T-cell (primary cell): ENCODE measurements at places on chromosomes 13 and 19.

DNA sequence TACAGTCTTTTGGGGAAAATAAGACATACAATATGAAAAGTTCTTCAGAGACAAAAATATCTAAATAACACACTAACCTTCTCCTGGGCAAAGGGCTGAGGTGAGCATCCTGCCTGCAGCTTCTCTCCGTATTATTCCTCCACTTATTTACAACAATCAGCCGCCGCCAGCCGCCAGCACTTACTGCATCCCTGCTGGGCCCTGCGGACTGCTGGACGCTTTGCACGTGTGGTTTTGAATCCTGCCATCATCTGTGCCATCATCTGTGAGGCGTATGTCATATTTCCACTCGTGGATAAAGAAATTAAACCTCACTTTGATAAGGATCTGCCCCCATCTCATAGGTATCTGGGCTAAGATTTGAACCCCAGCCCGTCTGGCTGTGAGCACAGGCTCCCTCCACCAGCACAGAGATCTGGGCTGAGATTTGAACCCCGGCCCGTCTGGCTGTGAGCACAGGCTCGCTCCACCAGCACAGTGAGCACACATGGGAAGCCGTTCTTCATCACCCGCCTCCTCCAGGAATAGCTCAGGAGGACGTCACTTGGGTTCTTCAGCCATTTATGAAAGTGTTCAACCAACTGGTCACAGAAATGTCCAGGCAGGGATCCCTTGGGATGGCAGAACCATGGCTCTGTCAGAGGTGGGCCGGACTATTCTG lies 35.2 kb upstream of the TUBGCP3 start:
- no peak for DNase-seq

GRCh38 chr19:12187625-12188024 lies 24.7 kb downstream of the ZNF136 start:
- no peak for DNase-seq

GRCh38 chr13:76993021-76993420 lies 1.1 kb downstream of the CLN5 start:
- DNase-seq = no peak

GRCh38 chr13:99481366-99481765 lies 19.9 kb upstream of the TM9SF2 start:
- DNase-seq = no peak

GRCh38 chr13:32993145-32993544 lies 23.1 kb upstream of the KL start:
- no peak for DNase-seq

DNA sequence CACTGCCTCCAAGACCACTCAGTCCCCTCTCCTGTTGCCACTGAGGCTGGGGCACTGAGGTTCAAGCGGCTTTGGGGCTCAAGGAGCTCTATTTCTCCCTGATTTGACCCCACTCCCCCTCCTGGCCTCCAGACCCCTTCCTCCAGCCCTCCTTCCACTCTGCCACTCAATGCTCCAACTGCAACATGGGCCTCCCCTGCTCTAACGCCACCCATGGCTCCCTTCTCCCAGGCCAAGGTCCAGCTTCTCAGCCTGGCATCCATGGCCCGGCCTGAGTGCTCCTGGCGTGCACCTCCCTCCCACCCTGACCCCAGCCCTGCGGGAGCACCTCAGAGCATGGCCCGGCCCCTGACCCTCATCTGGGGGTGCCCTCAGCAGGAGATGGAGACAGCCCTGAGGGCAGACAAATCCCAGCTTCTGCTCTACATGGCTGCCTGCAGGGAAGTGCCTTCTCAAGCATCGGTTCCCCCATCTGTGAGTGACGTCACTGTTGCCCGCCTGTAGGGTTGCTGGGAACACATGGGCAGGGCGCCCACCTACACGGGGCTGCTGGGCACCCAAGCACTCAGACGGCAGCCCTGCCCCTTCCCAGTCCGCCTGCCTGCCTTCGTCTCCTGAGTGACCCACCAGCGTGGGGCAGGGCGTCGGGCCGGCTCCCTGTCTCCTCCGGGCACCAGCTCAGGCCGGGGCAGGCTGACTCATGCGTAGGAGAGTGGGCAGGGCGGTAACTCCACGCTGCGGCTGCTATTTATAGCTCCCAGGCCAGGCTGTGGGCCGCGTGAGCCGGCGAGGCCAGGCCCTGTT lies 1.6 kb upstream of the DIRAS1 start:
- DNase-seq = no peak
